ENCODE measurements at places on chromosomes 6 and 20. TPM values are rescaled to one million over a fixed set of nuclear protein-coding genes. Genes with fewer than 3 reads are reported as not detected.

Gene HLA-E
- 636 TPM for total RNA-seq

Gene SMOC2
- 7.1 TPM for total RNA-seq

DNA sequence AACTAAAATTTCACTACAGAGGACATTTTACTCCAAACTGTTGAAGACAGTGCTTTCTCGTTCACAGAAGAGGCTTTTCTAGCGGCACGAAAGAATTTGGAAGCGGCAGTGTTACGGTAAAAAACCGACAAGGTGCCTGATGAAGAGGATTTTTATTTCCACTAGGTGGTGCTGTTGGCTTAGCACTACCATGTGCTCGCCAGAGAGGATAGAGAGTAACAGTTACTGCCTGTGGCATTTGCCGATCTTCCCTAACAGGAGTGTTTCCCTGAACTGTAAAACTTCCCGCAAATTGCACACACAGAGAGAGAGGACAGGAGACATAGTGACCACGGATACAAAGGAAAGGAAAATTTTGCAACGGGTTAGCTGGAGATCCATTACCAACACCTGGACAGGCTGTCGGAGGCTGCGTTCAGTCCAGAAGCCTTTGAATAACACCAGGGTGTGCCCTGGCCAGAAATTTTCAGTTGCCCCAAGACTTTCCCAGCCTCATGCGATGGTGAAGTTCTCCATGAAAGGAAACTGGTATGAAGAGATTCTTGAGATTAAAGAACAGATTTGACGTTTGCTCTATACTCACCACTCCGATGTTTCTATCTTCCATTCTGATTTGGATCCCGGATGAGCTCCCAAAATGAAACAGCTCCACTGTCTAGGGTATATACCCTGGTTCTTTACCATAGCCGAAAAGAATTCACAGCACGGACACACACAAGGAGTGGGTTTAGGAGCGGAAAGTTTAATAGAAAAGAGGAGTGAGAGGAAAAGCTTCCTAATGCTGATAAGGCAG, 48.1 kb downstream of the HLA-DPB1 start:
- no peak overlapping the region for H3K27ac ChIP-seq
- no peaks in the 10 kb centered on the region for H3K27me3 ChIP-seq
- H3K4me1 ChIP-seq = no peaks in the 10 kb centered on the region
- no peak for DNase-seq

- peaks cover 3% of the 10 kb centered on the region for H3K4me1 ChIP-seq
- no peaks in the 10 kb centered on the region for H3K36me3 ChIP-seq
- H3K27ac ChIP-seq = no peak overlapping the region
- DNase-seq = peak; percentile 43
- H3K4me3 ChIP-seq = no peak overlapping the region
Observed at GRCh38 chr6:113669606-113670005, 187.5 kb upstream of the MARCKS start.

GRCh38 chr6:130834482-130835251, 7.5 kb downstream of the SMLR1 start:
- no peaks in the 10 kb centered on the region for H3K27me3 ChIP-seq
- no peak overlapping the region for H3K4me3 ChIP-seq
- H3K4me1 ChIP-seq = no peaks in the 10 kb centered on the region
- no peaks in the 10 kb centered on the region for H3K36me3 ChIP-seq

DNA sequence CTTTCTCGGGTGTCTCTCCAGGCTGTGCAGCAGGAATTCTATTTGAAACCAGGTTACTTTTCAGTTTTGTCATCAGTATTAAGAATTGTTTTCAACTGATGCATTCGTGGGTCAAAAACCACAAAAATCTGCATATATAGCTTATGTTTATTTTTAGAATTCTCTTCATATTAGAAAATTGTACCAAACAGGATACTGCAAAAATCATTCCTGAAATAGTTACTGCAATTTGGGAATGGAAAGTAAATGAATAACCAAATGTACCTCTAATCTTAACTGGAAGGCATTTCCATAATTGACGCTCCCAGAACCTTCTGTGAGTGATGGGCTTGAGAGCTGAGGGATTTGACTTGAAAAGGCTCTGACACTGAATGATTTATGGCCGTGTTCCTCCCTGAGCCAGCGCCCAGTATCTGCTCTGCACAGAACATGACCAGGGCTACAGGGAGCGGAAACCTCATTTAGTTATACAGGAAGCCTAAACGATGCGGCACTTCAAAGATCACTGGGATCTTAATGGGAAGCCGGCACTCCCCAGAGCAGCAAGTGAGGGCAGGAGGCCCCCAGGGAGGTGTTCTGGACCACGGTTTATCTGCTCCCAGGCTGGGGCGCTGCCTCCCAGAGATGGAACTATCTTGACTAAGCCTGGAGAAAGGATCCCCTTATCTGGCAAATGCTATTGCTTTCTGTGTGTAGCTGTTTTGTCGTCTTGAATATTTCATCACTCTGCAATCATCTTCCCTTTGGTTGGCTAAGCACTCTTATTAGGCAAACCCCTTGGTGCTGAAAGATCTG, 446.0 kb downstream of the QKI start:
- no peaks in the 10 kb centered on the region for H3K27me3 ChIP-seq
- H3K4me1 ChIP-seq = no peaks in the 10 kb centered on the region
- H3K4me3 ChIP-seq = no peak overlapping the region
- peak; percentile 23 for DNase-seq

Data from left lung (tissue), 14 donors.